ENCODE measurements at places on chromosomes 4 and X.

DNA sequence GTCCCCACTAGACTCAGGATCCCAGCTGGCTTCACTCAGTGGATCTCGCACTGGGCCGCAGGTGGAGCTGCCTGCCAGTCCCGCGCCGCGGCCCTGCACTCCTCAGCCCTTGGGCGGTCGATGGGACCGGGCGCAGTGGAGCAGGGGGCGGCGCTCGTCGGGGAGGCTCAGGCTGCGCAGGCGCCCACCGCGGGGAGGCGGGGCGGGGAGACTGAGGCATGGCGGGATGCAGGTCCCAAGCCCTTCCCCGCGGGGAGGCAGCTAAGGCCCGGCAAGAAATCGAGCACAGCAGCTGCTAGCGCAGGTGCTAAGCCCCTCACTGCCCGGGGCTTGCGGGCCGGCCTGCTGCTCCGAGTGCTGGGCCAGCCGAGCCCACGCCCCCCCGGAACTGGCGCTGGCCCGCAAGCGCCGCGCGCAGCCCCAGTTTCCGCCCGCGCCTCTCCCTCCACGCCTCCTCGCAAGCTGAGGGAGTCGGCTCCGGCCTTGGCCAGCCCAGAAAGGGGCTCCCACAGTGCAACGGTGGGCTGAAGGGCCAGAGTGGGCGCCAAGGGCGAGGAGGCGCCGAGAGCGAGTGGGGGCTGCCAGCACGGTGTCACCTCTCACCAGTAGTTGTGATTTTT lies 1038.0 kb downstream of the PCDH19 start:
- DNase-seq, result no peak

GRCh38 chr4:167233685-167234315 lies 494 bp downstream of the SPOCK3 start:
- DNase-seq, result no peak

GRCh38 chr4:74031576-74031975 lies 6.9 kb downstream of the CXCL3 start:
- no peak for DNase-seq

DNA sequence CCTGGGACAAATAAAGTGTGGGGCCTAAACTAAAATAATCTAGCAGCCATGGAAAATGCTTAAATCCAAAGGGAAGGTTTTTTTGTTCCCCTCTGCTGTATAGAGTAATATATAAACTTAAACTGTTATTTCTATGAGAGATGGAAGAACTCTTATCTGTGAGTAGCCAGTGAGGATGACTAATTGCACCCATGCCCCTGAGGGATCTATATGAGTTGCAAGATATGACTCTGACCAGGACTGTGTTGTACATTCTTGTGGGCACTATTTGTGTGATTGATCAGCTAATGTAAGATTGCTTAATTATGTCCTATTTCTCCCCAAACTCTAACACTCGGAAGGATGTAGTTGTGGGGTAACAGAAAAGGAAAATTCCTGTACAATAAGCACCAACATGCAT lies 35.2 kb upstream of the AMBN start:
- no peak for DNase-seq

All from stimulated activated CD8-positive, alpha-beta memory T cell treated with anti-CD3 and anti-CD28 coated beads, Interleukin-2, amount 100 ng/mL, for 1 hour (primary cell).